ENCODE measurements at places on chromosomes 12 and 14.
A peak's percentile ranks its signal among the peaks of the same experiment; 100 is the strongest.

DNA sequence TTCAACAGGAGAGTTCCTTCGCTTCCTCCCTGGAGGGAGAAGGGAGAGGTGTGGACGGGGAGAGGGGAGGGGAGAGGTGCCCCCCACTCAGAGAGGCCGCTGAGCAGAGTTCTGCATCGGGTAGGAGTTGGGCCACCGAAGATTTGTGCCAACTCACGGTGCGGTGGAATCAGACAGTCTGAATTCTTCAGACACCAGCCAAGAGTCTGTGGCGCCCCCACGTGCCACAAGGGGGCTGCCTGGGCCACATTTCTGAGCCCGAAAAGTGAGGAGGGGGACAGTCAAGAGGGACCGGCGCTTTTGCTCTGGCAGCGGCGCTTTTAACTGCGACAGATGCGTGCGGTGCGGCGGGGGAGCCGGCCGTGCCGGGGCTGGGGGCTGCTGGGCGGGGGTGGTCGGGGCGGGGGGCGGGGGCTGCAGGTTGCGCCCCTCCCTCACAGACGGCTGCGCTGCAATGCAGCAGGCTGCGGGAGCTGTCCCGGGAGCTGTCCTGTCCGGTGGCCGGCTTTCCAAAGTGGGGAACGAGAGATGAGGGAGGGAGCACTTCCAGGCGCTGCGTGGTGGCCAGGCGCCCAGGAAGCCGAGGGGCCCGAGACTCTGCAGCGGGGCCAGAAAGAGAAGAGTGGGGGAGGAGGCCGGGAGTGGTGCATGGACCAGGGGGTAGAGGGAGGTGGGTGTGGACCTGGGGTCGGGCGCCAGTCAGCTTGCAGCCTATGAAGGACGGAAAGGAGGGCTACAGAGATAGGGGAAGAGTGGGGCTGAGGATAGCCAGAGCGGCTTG is 975 bp upstream of the RTL1 start:
- peak; percentile 85 for DNase-seq

DNA sequence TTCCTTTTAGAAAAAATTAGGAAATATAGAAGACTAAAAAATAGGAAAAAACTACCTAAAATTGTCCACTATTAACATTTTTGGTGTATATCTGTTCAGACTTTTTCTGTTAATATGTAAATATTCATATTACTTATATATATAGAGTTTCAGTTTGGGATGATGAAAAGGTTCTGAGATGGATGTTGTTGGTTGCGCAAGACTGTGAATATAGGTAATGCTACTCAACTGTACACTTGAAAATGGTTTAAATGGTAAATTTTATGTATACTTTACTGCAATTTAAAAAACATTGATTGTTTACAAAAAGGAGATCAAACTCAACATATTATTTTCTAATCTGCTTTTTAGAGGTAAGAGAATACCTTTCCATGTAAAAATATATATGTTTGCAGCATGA is 200.9 kb downstream of the RAD51B start:
- DNase-seq: no peak

DNA sequence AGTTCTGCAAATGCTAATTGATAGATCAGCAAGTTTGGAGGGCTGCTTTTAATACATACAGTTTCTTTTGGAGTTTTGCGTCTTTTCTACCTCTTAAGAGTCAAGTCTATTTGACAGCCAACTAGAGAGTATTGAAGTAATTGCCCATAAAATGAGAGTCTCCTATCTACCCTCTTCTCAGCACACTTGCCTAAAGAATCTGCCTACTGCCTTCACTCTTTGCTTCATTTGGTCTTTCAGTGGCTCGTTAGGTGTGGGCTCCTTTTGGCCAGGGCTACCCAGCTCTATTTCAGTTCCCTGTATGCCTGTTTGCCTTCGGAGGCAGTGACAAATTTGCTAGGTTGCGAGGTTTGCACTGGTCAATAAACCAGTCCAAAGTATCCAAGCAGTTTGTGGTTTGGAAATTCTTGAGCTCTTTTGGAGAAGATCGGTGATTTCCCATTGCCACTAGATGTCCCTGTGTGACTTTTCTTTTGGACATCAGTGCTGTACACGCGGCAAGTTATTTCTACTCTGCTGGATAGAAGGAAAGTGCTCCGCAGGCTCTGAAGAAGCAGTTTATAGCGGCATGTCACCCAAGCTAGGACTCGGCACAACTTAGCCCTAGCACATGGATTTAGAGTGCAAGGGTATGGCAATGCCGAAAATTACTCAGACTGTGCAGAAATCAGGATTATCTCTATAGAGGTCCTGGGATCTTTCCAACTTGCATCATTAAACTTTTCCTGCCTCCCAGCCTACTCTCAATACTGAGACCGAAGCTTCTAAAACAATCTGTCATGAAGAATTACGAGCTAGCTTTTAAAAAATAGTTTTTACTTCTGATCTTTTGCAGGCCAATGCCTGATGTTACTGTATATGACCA is 38.6 kb downstream of the MGST1 start:
- DNase-seq: peak; percentile 70

- DNase-seq: no peak
These were observed 108.9 kb downstream of the GPR135 start for GRCh38 chr14:59356312-59356711.

- no peak for DNase-seq
These were observed 7.3 kb upstream of the TNFAIP2 start for GRCh38 chr14:103115845-103116572.

- DNase-seq: no peak
These were observed 38.4 kb upstream of the PPP2R5C start for GRCh38 chr14:101723061-101723595.

GRCh38 chr12:107225635-107226034 is 132.3 kb upstream of the CRY1 start:
- no peak for DNase-seq

GRCh38 chr12:118034429-118035189 is 18.1 kb downstream of the RFC5 start:
- peak; percentile 52 for DNase-seq

DNA sequence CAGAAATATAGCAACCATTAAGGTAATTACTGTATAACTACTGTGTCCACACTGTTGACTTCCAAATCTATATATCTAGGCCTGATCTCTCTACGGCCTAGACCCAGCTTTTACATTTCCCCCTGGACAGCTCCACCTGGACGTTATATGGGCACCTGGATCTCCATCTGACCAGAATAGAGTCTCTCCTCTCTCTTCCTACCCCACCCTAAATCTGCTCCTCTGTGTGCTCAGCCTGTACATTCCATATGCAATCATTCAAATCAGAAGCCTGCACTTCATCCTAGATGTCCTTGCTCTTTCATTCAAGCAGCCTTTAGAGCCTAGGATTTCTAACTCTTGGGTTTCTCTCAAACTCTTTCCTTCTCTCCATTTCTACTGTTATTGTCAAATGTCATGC is 255.0 kb downstream of the PAX9 start:
- DNase-seq: no peak

DNA sequence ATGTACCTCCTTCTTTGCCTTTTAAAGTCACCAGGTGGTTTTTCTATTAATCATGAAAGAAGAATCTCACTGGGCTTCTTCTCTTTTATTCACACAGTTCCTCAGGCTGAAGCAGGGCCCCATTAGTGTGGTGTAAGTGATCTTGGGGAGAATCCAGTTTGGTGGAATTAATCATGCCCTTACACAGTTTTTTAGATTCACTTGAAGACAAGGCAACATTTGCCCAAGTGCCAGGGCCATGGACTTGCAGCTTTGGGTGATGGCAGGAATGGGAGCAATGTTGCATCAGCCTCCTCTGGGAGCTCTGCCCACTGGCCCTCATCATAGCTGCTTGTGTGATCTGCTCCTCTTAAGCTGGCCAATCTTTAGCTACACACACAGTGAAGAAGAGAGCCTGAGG is 33.8 kb downstream of the KCNK10 start:
- no peak for DNase-seq

- DNase-seq: peak; percentile 34
These were observed 578 bp downstream of the DCAF5 start for GRCh38 chr14:69152181-69152901.

- DNase-seq: peak; percentile 78
These were observed 11.1 kb upstream of the DPF3 start for GRCh38 chr14:72904840-72905561.

GRCh38 chr12:32118806-32119205 is 12.2 kb downstream of the BICD1 start:
- no peak for DNase-seq

GRCh38 chr12:123113026-123113425 is 37.9 kb downstream of the PITPNM2 start:
- DNase-seq: no peak

- DNase-seq: no peak
These were observed 61.9 kb downstream of the KTN1 start for GRCh38 chr14:55641954-55642353.

- DNase-seq: no peak
These were observed 784.2 kb downstream of the SLC6A15 start for GRCh38 chr12:84128117-84128991.

GRCh38 chr12:114673169-114673833 is 10.7 kb downstream of the TBX3 start:
- DNase-seq: no peak

GRCh38 chr12:105740369-105740768 is 398.4 kb downstream of the NUAK1 start:
- DNase-seq: peak; percentile 12

GRCh38 chr12:2302711-2303580 is 250.2 kb downstream of the CACNA1C start:
- DNase-seq: no peak

- no peak for DNase-seq
These were observed 184.4 kb upstream of the EEA1 start for GRCh38 chr12:93113317-93114006.

DNA sequence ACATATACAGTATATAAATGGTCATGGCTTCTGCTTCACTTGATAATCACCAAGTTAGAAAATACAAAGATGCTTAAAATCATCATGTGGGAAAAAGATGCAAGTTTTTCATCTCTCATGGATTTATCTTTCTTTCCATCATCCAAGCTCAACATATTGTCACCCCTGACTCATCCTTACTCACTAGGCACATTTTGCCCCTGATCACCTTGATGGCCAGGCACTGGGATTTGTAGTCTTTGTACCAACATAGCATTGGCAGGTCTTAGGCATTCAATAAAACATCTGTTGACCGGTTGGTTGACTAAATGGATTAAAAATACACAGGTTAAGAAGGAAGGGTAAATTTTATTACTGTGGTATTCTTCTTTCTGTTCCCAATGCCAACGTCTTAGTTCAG is 28.1 kb downstream of the KLHDC2 start:
- DNase-seq: no peak

DNA sequence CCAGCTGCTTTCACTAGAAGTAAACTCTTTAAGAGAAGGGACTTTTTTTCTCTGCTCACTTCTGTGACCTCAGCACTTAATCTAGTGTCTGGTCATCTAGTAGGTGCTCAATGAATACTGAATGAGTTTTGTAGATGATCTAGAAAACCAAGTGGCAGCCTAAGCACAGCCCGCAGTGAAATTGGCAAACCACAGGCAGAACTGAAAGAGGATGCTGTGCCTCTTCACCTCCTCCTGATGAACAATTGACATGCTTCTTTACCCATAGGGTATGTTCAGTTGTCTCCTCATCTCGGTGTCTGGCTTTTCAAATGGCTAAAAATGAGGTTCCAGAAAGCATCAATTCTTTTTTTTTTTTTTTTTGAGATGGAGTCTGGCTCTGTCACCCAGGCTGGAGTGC is 399.5 kb downstream of the RMST start:
- DNase-seq: no peak

GRCh38 chr12:27186022-27186839 is 57.9 kb upstream of the STK38L start:
- DNase-seq: no peak
